ENCODE measurements at places on chromosomes 2 and 18.

DNA sequence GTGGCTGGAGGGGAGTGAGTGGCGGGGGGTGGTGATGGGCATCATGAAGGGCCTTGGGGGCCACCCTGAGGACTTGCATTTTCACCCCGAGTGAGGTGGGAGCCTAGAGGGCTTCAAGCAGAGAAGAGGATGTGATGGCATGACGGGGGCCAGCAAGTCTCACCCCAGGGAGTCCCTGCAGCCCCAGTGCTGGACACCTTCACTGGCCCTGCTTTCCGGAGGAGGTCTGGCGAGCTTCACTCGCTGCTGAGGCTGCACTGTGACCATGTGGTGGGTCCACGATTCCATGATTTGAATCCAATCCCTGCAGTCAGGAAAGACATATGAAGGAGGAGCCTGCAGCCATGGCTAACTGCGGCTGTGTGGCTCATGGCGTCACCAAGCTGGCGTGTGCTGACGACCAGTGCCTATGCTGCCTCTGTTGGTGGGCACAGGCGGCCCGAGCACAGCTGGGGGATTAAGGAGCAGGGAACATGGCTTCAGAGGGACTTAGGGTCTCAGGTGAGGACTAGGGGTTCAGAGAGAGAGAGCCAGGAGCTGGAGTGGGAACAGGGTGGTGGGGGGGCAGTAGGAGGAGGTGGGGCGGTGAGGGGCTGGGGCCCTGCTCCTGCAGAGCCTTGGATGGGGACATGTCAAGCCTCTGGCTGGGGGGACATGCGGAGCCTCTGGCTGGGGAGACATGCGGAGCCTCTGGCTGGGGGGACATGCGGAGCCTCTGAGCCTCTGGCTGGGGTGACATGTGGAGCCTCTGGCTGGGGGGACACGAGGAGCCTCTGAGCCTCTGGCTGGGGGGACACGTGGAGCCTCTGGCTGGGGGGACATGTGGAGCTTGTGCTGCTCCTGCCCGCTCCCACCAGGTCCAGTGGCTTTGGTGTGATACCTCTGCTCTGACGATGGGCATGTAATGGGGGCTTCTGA is 3.6 kb downstream of the ZAP70 start:
- no peak for DNase-seq

GRCh38 chr18:60350941-60351340 is 21.6 kb downstream of the MC4R start:
- DNase-seq = peak; percentile 56

- no peak for DNase-seq
These were observed 27.9 kb upstream of the FHL2 start for GRCh38 chr2:105426626-105427292.

- DNase-seq = no peak
These were observed 11.3 kb upstream of the SFXN5 start for GRCh38 chr2:73082523-73083410.

GRCh38 chr2:30899516-30900054 is 92.3 kb upstream of the CAPN13 start:
- DNase-seq = no peak

GRCh38 chr2:367246-367645 is 79.4 kb upstream of the ALKAL2 start:
- peak; percentile 3 for DNase-seq

- no peak for DNase-seq
These were observed 3.2 kb downstream of the GLI2 start for GRCh38 chr2:120738786-120739437.

DNA sequence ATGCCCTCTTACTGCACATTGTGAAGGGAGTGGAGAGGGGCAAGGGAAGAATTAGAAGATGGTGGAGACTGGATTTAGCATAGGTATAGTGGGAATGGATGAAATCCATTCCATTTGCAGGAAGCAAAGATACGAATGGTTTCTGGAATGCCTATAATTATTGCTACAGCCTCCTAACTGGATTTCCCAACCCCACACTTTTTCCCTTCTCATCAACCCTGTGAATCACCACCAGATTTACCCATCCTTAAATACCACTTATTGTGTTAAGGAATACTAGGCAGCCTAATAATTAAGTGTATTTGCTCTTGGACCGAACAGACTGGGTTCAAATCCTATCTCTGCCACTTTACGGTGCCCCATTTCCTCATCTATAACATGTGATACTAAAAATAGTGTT is 39.3 kb upstream of the CREB1 start:
- peak; percentile 48 for DNase-seq

DNA sequence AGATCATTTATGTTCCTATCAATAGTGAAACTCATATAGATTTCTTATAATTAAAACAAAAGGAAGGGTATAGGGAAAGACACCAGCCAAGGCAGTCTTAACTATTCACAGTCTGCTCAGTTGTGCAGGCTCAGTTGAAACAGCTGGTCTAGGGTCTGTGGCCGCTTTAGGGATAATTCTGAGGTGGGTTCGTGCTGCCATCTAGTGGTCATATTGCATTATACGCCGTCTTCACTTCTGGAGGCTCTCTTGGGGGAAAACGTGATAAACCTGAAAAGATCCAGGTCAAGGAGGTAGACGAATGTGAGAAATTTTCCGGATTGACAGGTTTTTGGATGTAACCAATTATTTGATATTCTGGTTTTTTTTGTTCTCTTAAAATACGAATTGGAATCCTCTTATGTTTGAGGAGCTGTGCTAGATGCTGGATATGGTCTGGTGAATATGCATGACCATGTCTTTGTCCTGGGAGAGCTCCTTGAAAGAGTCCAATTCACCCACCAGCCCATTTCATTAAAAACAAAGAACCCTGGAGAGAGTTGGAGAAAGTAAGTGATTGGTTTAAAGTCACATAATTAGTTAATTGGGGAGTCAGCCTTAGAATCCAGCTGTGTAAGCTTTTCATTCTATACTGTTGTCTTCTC is 492.4 kb downstream of the PLCL1 start:
- peak; percentile 62 for DNase-seq

- DNase-seq = no peak
These were observed 242.4 kb upstream of the SLC39A10 start for GRCh38 chr2:195414537-195415100.

GRCh38 chr2:107992069-107992468 is 5.7 kb downstream of the SLC5A7 start:
- no peak for DNase-seq

GRCh38 chr2:218984239-218985020 is 554 bp downstream of the FEV start:
- peak; percentile 30 for DNase-seq

- DNase-seq = peak; percentile 99
These were observed 80.9 kb downstream of the ASAP2 start for GRCh38 chr2:9287400-9288045.

DNA sequence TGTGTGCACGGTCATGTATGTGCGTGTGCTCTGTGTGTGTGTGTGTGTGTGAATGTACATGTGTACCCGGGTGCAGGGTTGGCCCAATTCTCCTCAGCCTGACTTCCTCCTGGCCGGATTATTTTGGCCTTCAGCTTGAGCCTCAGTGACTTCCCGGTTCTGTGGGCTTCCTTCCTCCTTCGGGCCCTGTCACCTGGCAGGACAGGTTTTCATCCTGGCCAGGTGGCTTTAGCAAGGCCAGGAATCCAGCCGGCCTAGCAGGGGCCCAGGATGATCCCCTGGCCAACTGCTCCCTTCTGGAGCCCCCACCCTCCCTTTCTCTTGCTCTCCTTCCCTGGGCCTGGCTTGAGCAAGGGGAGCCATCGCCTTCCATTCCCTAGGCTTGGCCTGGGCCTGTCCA is 140.5 kb downstream of the INHBB start:
- no peak for DNase-seq

DNA sequence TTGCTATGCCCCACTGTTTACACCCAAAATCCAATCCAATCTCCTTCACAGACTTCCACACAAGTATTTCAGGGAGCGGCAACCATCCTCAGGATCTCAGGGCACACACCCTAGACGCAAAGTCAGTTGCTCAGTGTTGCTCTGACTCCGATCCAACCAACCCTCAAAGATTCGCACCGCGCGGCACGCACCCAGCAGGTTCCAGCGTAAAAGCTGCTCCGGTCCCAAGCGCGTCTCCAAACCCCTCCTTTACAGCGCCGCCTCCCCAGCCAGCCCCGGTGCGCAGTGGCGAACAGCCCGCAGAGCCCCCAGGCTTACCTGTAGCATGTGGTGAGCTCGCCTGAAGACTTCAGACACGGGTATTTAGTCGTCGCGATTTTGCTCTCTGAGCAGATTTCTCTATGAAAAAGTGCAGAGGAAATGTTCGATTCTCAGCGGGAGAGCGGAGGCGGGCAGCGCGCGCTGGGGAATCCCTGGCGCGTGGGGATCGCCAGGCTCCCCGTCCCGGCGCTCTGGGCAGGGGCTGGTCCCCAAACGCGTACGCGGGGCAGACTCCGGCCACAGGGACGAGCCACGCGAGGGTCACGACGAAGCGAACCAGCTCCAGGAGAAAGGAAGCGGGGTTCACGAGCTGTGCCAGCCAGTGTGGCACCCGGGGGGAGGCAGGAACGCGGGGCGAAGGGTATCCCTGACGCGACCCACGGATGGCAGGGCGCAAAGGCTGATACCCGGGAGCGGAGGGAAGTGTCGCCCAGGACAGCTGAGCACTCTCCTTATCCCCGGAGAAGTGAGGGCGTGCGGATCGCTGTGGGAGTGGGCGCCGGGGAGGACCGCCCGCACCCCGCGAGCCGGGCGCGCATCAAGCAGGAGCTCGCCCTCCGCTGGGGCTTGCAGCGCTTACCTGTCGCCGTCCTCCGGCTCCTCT is 650 bp downstream of the CCBE1 start:
- peak; percentile 69 for DNase-seq

- DNase-seq = peak; percentile 14
These were observed 43.5 kb downstream of the ATP8B1 start for GRCh38 chr18:57759650-57760049.

DNA sequence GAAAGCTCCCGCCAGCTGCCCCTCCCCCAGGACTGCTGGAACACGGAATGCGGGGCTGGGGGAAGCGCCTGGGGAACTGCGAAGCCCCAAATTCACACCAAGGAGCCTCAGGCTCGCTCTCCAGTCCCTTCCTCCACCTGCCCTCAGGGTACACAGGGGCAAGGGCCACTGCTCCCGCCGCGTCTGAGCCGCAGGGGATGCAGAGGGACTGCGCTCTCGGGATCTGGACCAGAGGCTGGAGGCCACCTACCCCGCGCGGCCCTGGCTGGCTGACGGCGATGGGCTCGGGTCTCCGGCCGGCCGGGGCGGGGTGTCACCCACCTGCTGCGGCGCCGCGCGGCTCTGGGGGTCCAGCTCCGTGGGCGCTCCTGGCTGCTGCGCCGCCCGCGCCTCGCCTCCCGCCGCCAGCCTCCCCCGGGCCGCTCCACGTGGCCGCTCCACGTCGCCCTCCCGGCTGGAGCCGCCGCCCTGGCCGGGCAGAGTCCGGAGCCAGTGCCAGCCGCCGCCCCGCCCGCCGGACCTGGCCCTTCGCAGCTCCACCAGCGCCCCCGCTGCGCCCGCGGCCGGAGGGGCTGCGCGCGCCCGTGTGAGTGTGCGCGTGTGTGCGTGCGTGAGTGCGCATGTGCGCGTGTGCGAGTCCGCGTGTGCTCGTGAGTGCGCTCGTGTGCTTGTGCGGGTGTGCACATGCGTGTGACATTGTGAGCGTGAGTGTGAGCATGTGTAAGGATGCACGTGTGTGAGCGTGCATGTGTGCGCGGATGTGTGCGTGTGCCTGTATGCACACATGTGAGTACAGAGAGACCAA is at the start of gene CGREF1:
Gene CGREF1, minus strand, starts transcription at position 604 of the 805 bp plus-strand sequence. CDS start 14,762 bp downstream, outside the sequence.
- peak; percentile 58 for DNase-seq

DNA sequence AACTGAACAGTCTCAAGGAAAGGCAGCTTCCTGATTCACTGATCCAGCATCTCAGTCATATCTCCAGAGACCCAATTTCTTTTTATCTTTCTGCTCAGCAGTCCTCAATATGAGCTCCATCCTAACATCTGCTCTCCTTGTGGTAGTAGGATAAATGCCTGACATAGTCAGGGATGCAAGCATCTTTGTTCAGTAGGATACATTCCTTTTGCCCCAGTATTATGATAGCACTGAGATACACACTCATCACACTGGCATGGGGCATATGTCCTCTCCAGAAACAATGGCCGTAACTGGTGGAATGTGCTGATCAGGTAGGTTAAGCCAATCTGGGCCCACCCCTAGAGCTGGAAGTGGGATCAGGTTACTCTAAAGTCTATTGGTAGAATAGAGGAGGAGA is 207.2 kb downstream of the ETAA1 start:
- DNase-seq = peak; percentile 31

GRCh38 chr2:58971511-58972360 is 730.6 kb upstream of the FANCL start:
- DNase-seq = no peak

DNA sequence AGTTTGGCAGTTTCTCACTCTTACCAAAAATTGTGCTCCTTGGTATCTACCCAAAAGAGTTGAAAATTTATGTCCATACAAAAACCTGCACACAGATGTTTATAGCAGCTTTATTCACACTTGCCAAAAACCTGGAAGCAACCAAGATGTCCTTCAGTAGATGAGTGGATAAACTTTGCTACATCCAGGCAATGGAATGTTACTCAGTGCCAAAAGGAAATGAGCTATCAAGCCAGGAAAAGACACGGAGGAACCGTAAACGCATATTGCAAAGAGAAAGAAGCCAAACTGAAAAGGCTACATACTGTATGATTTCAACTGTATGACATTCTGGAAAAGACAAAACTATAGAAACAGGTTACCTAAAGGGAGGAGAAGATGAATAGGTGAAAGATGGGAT is 36.1 kb downstream of the TMEM163 start:
- DNase-seq = no peak

- DNase-seq = no peak
These were observed 521.7 kb upstream of the SPHKAP start for GRCh38 chr2:228703152-228703551.

DNA sequence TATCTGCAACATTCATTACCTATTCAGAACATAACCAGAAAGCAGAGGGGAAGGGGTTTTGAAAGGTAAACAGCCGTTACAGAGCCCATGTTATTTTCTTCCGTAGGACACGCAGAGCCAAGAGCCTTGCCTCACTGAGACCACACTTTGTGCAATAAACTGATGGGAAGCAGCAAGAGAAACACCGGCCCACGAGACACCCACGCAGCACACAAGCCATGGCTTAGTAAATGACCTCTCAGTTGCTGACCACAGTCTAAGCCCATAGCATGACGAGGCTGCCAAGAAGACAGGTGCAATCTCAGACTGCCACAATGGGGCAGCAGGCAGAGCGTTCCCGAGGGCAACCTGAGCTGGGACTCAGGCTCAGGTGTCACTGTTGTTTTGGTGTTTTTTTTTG is 59.6 kb downstream of the CABYR start:
- no peak for DNase-seq

GRCh38 chr18:77137851-77138250 is 5.3 kb upstream of the MBP start:
- DNase-seq = no peak

GRCh38 chr2:61720911-61721310 is 132.9 kb downstream of the FAM161A start:
- no peak for DNase-seq

GRCh38 chr2:201909961-201910361 is 103.6 kb downstream of the CDK15 start:
- DNase-seq = peak; percentile 75

DNA sequence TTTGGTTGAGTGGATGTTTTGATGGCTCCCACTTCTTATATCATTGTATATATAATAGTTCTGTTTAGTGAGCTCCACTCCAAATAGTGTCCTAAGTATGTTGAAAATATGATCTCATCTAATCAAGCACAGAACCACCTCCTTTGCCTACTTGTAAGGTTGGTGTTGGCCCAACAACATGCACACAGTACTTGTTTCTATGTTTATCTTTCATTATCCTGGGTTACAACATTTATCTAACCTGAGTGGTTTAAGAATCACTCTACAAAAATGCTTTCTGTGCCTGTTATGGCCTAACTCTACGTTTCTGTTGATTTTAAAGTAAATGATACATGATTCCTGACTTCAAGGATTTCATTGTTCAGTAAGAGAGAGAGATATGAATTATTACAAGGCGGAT is 281.9 kb downstream of the FIGN start:
- no peak for DNase-seq
